ENCODE measurements at places on chromosomes 3 and 15.

DNA sequence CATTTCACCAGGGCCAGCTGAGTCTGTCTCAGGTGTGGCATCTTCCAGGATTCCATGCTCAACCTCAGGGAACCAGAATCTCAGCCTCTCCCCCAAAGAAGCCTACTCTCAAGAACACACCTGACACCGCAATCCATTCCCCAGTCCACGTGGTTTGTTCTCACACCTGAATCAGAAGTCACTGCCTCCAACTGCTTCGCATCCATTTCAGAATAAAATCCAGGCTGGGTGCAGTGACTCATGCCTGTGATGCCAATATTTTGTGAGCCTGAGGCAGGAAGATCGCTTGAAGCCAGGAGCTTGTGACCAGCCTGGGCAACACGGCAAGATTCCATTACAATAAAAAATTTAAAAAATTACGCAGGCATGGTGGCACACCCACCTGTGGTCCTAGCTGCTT is 212.2 kb downstream of the FOXP1 start:
- DNase-seq: no peak

- no peak for DNase-seq
These were observed 68.6 kb downstream of the FHIT start for GRCh38 chr3:61182662-61183061.

DNA sequence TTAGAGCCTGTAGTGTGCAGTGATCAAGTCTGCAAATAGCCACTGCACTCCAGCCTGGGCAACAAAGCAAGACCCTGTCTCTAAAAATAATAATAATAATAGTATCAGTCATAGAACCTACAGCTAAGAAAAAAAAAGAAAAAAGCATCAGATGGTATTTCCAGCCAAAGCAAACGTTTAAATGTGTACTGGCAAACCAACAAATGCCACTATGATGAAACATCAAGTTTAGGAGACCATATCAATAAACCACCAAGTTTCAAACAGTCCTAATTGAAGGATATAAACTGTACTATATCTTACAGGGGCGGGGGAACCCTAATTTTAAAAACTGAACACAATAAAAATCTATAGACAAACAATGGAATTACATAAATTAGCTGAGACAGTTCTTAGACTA is 6.4 kb downstream of the UBP1 start:
- DNase-seq: no peak

DNA sequence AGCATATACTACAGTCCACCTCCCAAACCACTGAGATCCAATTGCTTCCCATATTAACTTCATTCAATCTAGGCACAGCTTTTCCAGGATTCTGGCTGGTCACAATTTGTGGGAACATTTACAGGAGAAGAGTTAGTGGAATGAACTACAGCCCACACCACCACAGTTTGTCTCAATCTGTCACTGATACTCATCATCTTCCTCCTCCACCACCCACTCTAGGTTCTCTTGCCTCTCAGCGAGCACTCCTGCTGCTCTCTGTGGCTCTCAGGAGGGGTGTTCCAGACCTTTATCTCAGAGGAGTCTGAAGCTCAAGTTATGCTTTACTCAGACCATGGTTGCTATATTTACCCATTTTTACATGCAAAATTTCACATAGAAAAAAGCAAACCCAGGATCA is 25.9 kb upstream of the PLA2G4D start:
- DNase-seq: no peak

GRCh38 chr15:49656734-49657133 is 35.9 kb downstream of the DTWD1 start:
- DNase-seq: no peak

GRCh38 chr3:162094301-162094700 is 597.7 kb downstream of the OTOL1 start:
- DNase-seq: no peak

DNA sequence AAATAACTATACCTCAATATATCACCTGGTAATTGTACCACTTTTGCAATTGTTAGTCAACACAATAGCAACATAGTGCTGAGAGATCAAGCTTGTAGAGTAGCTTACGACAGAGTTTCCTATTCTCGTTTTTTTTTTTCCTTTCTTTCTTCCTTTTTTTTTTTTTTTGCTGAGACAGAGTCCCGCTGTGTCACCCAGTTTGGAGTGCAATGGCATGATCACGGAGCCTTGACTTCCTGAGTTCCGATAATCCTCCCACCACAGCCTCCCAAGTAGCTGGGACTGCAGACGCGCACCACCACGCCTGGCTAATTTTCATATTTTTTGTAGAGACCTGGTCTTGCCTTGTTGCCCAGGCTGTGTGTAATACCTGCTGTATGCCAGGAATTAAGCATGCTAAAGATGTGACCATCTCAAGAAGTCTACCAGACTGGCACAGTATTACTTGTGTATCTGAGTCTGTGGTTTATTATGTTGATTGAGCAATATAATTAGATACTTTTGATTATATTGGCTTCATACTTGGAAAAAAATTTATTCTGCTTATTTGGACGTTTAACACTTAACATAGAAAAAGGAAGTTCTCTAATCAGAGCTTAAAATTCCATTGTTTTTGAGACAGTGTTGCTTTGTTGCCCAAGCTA is 3.0 kb downstream of the SELENOT start:
- no peak for DNase-seq

- peak; percentile 60 for DNase-seq
These were observed 23.2 kb downstream of the MINAR1 start for GRCh38 chr15:79455361-79455760.

GRCh38 chr15:67571648-67572415 is 29.3 kb downstream of the MAP2K5 start:
- no peak for DNase-seq

GRCh38 chr3:27591312-27592210 is 107.4 kb upstream of the SLC4A7 start:
- DNase-seq: peak; percentile 45

GRCh38 chr3:81955878-81956277 is 194.4 kb upstream of the GBE1 start:
- DNase-seq: no peak

GRCh38 chr15:61186905-61187741 is 42.0 kb downstream of the RORA start:
- peak; percentile 72 for DNase-seq

DNA sequence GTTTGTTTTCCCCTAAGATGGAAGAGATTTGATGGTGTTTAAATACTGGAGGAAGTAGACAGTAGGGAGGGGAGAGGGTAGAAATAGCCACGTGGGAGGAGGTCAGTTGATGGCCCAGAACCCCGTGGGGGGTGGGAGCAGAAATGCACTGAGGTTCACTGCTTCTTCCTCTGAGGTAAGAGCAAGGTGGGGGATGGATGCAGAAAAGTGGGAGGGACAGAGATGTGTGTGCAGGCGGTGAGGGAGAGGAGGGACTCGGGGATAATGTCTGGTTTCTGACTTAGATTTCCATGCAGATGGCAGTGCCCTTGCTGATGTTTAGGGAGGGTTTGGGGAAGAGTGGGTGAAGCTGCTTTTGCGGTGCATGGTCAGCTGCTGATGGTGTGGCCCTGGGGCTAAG is 102.9 kb downstream of the ARNT2 start:
- no peak for DNase-seq

DNA sequence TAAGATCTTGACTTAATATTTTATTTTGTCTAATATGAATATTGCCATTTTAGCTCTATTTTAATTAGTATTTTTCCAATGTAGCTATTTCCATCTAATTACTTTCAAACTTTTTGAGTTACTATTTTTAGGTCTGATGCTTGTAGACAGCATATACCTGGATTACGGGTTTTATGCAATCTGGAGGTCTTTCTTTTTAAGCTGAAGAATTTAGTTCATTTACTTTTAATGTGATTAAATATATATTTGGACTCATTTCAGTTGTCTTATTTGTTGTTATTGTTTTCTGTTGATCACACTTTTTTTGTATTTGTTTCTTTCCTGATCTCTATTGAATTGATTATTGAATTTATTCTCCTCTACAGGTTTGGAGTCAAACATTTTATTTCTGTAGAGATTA is 30.3 kb downstream of the THRB start:
- DNase-seq: no peak

DNA sequence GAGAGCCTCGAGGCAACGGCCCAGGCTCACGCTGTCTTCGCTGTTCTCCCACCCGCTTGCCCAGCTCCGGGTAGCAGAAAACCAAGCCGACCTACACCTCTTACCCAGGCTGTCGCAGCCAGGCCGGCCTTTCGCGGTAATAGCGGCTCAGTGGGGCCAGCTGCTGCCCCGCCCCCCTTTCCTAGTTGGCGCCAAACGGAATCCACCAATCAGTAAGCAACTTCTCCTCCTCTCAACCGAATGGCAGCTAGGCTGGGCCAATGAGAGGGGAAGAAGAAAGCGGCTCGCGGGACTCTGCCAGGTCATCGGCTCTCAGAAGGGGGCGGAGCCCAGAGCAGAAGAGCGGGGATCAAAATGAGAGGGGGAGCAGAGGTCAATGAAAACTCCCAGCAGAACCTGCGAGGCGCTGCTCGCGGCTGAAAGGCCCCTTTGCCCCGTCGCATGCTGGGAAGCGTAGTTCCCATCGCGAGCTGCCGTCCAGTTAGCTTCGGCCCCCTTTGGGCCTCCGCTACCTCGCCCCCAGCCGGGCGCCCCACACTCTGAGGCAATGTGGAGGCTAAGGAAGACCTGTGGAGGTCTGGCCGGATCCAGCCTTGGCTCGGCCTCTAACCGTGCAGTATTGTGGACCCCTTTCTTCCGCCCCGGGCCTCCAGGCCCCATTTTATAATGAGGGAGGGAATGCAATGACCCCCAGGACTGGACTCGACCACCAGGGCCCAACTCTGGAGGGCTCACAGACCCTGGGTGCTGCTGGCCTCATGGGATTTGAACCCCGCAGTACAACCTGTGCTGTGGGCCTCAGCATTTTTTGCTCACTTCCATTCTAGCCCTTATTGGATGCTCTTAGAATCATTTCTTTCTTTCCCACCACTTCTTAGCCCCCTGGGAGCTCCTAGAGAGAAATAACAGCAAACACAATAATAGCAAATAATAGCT is at the start of gene CDC25A:
CDC25A (minus strand) TSS at position 152 of the 936 bp plus-strand sequence. CDS start 470 bp downstream, outside the sequence.
- peak; percentile 98 for DNase-seq

DNA sequence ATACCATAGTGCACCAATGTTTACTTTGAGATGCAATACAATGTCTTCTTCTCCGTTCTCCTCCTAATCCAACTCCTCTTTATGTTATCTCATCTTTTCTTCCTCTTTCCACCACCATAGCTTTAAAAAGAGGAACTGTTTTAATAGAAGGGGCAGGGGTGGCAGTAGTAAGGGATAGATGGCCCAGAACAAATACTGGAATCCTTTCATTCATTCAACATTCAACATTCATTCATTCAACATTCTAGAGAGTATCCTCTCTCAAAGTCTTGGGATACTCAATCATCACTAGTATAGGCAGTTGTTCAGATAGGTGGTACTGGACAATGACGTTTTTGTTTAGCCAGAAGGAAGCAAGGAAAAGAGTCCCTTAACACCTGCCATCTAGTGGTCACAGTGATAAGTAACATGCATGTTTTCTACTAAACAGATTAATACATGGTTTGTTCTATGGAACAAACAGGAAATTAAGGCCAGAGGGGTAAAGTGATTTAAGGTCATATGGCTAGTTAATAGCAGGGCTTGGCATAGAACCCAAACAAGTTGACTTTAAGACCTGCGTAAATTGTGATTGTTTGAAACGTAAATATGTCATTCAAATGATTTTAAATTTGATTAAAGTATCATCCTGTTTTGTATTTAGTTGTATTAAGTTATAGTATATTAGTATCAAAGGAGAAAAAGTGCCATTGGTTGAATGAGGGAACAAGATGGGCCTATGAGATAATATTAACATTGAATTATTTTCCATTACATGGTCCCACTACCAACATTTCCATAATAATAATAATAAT is 26.9 kb upstream of the EHHADH start:
- DNase-seq: peak; percentile 78

- DNase-seq: no peak
These were observed 483.6 kb downstream of the ERC2 start for GRCh38 chr3:55984626-55985025.

DNA sequence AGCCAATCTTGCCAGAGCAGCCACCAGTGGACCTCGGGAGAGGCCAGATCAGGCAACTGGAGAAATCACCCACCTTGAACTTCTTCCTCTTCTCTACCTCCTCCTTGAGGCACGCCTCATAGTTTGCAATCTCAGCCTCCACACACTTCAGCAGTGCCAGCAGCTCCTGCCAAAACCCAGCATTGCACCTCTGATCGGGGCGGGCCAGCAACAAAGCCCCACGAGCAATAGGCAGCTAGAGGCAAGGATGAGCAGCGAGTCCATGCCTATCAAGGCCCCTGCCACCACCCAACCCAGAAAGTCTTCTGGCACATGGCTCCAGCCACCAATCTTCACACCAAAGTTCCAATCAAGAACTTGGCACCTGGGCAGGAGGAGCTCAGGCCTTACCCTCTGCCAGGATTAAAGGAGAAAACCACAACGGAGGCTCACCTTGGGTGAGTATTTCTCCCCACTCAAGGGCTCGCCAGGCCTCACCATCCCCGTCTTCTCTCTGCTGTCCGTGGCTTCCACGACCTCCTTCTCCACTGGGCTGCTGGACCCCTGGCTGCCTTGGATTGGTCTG is 42.1 kb downstream of the SEMA3G start:
- no peak for DNase-seq

- no peak for DNase-seq
These were observed 46.0 kb downstream of the ITGA11 start for GRCh38 chr15:68385671-68386586.

DNA sequence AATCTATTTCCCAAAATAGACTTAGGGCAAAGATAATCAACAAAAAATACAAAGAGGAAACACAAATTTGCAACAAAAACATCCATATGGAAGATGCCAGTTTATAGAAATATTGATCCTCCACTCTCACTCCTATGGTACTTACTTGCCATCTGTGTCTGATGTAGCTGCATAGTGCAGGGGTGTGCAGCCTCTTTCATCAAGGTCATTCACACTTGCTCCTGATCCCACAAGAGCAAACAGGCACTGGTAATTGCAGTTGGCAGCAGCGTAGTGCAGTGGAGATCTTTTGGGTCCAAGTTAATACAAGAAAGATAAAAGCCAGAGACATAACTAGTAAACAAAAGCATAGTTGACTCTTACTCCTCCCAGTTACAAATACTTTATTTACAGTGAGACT is 90.0 kb downstream of the ANKRD28 start:
- DNase-seq: no peak

DNA sequence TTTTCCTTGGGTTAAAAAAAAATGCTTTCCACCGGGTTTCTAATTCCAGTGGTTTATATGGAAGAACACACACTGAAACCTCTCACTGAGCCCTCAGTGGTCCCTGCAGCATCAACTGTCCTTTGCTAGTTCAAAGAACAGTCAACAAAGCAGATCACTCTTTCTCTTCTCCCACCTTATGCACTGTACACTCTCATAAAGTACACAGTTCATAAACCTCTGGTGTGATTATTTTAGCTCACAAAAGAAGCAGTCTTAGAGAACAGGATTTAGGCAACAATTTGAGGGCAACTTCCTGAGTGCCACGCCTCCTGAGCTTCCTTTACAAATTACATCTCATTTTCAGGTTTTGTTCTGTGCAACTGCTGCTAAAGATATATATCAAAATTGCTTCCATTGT is 728.4 kb upstream of the GOLIM4 start:
- no peak for DNase-seq

Measured in foreskin melanocyte (primary cell).